ENCODE measurements at places on chromosomes 5 and 9.
A peak's percentile ranks its signal among the peaks of the same experiment; 100 is the strongest.

- H3K27me3 ChIP-seq, result no peaks in the 10 kb centered on the region
- no peak overlapping the region for H3K27ac ChIP-seq
- peaks cover 55% of the 10 kb centered on the region for H3K36me3 ChIP-seq
Measured at GRCh38 chr5:33457817-33458216, 17.1 kb downstream of the TARS1 start.

DNA sequence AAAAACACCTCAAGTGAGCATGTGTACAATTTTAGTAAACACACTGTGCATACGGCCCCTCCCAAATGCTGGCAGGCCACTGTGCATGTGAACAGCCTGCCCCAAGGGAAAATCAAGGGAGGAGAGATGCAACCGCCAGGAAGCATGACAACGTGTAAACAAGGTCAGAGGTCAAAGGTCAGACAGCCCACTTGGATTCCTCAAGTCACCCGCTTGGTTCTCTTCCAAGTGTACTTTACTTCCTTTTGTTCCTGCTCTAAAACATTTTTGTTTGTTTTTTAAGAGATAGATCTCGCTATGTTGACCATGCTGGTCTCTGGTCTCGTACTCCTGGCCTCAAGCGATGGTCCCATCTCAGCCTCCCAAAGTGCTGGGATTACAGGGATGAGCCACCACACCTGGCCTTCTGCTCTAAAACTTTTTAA is 126.7 kb upstream of the SHB start:
- H3K4me1 ChIP-seq, result no peaks in the 10 kb centered on the region
- no peaks in the 10 kb centered on the region for H3K36me3 ChIP-seq
- H3K27ac ChIP-seq, result no peak overlapping the region
- peaks cover 2% of the 10 kb centered on the region for H3K27me3 ChIP-seq
- DNase-seq, result peak; percentile 15
- H3K4me3 ChIP-seq, result no peak overlapping the region

DNA sequence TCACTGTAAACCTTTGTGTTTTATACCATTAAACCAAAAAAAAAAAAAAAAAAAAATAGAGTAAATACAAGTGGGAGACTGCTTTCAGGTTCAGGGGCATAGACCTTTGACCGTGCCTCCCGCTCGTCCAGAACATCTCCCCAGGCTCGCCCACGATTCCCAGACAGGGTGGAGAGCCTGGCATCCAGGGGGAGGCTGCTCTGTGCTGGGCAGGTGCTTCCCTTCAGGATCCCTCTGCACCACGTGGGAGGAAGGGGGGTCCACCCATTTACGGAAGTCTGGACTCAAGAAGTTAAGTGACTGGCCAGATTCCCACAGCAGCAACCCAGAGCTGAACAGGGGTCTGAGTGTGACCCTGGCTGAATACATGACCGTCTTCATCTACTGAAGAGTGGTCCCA is 125.4 kb upstream of the LMX1B start:
- H3K27me3 ChIP-seq, result peaks cover 3% of the 10 kb centered on the region
- DNase-seq, result no peak
- H3K4me1 ChIP-seq, result peaks cover 4% of the 10 kb centered on the region

GRCh38 chr5:132076983-132077382 is 3.4 kb downstream of the CSF2 start:
- H3K4me3 ChIP-seq, result no peak overlapping the region
- no peaks in the 10 kb centered on the region for H3K27me3 ChIP-seq
- DNase-seq, result no peak
- no peak overlapping the region for H3K27ac ChIP-seq

DNA sequence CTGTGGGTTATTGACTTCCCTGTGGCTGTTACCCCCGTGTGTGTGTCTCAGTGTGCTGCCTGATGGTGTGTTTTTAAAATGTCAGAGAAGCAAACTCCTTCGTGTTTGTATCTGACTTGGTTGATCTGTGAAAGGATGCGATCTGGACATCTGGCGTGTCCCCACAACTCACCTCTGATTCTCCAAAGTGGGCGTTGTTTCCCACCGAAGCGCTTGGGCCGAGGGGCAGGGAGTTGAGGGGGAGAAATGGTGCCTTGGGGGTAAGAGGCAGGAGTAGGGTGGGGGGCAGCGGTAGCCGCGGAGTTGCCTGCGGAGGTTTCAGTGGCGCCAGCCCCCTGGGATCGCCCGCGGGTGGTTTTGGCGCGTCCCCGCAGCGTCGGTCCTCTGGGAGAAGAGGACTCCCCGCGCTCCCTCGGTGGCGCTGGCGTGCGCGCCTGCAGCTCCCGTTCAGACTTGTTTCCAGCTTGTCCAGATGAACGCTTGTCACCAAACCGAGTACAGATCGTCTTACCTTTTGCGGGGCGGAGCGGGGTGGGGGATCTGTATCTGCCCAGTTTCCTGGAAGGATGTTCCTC is 1.1 kb downstream of the MAST4 start:
- H3K4me1 ChIP-seq, result peaks cover 11% of the 10 kb centered on the region
- H3K4me3 ChIP-seq, result peak overlapping the region; percentile 54
- no peak overlapping the region for H3K27ac ChIP-seq
- no peaks in the 10 kb centered on the region for H3K36me3 ChIP-seq
- peaks cover 41% of the 10 kb centered on the region for H3K27me3 ChIP-seq
- DNase-seq, result peak; percentile 34

DNA sequence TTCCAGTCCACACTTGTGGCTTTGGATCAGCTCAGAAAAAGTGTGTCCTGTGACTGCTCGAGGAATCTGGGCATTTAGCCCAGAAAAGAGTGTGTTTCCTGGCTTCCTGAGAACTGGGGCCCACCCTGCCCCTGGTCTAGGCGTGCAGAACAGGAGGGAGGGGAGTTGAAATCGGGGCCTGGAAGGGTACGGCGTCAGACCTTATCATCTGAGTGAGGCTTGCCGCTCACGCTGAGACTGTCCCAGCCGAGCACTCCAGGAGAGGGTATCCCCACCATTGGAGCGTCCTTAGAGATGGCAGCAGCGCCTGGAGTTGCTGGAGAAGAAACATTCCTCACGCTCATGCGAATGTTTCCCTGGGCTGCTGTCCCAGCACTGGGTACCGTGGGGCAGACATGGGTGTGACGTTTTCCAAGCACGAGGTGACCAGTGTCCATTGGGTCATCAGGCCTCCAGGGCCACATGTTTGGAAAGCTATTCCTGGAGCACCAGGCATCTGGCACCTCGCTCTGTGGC is 22.5 kb downstream of the NEK6 start:
- peak overlapping the region; percentile 72 for H3K27ac ChIP-seq
- peaks cover 5% of the 10 kb centered on the region for H3K36me3 ChIP-seq
- DNase-seq, result peak; percentile 97
- H3K4me3 ChIP-seq, result no peak overlapping the region
